ENCODE measurements at places on chromosomes 1 and 21. TPM values are rescaled to one million over a fixed set of nuclear protein-coding genes. Genes with fewer than 3 reads are reported as not detected.

CFAP45 gene
- total RNA-seq: not detected

PROK1 gene
- total RNA-seq: not detected

UTS2 gene
- 0.28 TPM for total RNA-seq

KCNQ4 gene
- 2.1 TPM for total RNA-seq

GRCh38 chr1:75310067-75310466 is 175.9 kb downstream of the LHX8 start:
- H3K36me3 ChIP-seq: no peaks in the 10 kb centered on the region
- no peaks in the 10 kb centered on the region for H3K4me1 ChIP-seq
- no peaks in the 10 kb centered on the region for H3K27me3 ChIP-seq
- no peak overlapping the region for H3K27ac ChIP-seq
- no peak for DNase-seq

DNA sequence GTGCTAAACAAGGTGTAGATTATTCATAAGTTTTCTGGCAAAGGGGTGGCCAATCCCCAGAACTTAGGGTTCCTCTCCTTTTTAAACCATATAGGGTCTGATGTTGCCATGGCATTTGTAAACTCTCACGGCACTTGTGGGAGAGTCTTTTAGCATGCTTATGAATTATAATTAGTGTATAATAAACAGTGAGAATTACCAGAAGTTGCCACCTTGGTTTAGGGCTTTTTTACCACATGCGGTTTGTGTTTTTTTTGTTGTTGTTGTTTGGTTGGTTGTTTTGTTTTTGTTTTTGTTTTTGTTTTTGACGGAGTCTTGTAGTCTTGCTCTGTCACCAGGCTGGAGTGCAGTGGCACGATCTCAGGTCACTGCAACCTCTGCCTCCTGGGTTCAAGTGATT is 8.9 kb upstream of the LAX1 start:
- no peaks in the 10 kb centered on the region for H3K4me1 ChIP-seq
- no peak for DNase-seq
- H3K27ac ChIP-seq: no peak overlapping the region
- no peaks in the 10 kb centered on the region for H3K36me3 ChIP-seq
- H3K4me3 ChIP-seq: no peak overlapping the region
- H3K27me3 ChIP-seq: no peaks in the 10 kb centered on the region

DNA sequence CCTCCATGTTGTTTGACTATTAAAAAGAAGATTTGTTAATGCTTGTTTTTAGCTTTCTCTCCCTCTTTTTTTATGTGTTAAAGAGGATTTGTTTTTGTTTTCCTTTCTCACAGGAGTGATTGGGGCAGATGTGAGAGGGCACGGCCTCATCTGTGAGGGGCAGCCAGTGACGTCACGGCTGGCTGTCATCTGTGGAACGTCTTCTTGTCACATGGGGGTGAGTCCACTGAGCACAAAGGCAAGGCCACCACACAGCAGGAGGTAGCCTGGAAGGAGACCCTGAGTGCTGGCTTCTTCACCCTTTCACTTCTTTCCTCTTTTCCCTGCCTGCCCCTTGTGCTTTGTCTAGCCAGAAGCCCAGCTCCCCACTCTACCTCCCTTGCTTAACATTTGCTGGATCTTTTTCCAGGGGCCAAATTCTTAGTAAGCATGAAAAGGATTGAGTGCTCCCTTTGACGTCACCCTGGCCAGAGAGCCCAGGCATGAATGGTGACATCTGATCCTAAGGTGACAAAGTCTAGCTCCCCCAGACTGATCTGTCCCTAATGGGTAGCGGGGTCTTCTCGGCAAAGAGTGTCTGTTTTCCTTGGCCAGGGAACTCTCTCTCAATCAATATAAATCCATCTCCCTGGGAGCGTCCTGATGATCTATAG is 257.2 kb downstream of the FGGY start:
- no peak for DNase-seq
- H3K4me1 ChIP-seq: peaks cover 20% of the 10 kb centered on the region
- peaks cover 2% of the 10 kb centered on the region for H3K36me3 ChIP-seq
- H3K27me3 ChIP-seq: no peaks in the 10 kb centered on the region
- no peak overlapping the region for H3K4me3 ChIP-seq
- peak overlapping the region; percentile 56 for H3K27ac ChIP-seq

DNA sequence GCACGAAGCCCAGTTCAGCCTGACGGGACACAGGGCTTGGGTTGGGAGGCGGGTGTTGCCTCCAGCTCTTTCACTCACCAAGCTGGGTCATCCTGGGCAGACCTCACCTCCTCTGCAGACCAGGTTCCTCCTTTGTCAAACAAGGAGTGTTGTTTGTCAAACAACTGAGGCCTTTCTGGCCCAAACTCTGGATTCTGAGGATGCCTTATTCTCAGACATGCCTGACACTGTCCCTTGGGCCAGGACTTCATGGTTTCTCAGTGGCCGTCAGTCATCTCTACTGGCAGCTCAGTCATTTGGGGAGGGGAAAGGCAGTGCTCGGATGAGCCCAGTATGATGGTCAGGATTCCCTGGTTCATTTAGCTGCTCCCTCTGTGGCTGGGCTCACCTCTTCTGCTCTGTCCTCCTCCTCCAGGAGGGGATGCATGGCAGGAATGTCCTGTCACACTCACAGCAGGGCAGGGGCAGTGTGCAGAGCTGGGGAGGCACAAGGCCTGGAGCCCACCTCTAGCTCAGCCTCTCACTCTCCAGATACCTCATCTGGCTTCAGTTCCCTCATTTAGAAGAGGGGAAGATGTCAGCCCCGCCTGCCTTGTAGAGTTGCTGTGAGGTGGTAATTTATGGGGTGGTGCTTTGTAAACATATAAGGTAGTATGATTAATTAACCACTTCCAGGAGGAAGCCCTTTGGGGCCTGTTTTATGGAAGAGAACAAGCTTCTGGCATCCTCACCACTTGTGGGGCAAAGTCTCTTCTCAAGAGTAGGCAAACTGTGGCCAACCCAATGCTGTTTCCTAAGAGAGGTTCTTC is 20.6 kb downstream of the SLC2A1 start:
- no peaks in the 10 kb centered on the region for H3K27me3 ChIP-seq
- H3K27ac ChIP-seq: no peak overlapping the region
- no peak overlapping the region for H3K4me3 ChIP-seq
- no peaks in the 10 kb centered on the region for H3K36me3 ChIP-seq
- DNase-seq: no peak
